H4 (cell line): ENCODE measurements at places on chromosomes 12 and 14. TPM values are rescaled to one million over a fixed set of nuclear protein-coding genes. Genes with fewer than 3 reads are reported as not detected.

LHX5 gene
- total RNA-seq = not detected in 2 replicates

OAS3 gene
- 39.1 and 46.8 TPM in 2 replicates for total RNA-seq

CLEC4C gene
- not detected in 2 replicates for total RNA-seq

KIF26A gene
- 0.77 and 1.6 TPM in 2 replicates for total RNA-seq

KCNH5 gene
- 0.68 and 2.3 TPM in 2 replicates for total RNA-seq

FOXG1 gene
- total RNA-seq = 4.8 and 8.2 TPM in 2 replicates

EFS gene
- total RNA-seq = not detected in 2 replicates

MAGOHB gene
- 63.2 and 116 TPM in 2 replicates for total RNA-seq

TSPAN19 gene
- total RNA-seq = not detected in 2 replicates

KRT77 gene
- not detected in 2 replicates for total RNA-seq

C3AR1 gene
- total RNA-seq = 0.95 and 1.8 TPM in 2 replicates

PLEK2 gene
- not detected in 2 replicates for total RNA-seq

ESR2 gene
- total RNA-seq = 0.10 TPM in 1 of 2 replicates, not detected in the other

CCDC197 gene
- not detected in 2 replicates for total RNA-seq

SOAT2 gene
- 0.06 TPM in 1 of 2 replicates, not detected in the other for total RNA-seq
